Mesenchymal stem cell (in vitro differentiated cells and primary cell): ENCODE measurements at places on chromosomes 6 and 20.
A peak's percentile ranks its signal among the peaks of the same experiment; 100 is the strongest.

DNA sequence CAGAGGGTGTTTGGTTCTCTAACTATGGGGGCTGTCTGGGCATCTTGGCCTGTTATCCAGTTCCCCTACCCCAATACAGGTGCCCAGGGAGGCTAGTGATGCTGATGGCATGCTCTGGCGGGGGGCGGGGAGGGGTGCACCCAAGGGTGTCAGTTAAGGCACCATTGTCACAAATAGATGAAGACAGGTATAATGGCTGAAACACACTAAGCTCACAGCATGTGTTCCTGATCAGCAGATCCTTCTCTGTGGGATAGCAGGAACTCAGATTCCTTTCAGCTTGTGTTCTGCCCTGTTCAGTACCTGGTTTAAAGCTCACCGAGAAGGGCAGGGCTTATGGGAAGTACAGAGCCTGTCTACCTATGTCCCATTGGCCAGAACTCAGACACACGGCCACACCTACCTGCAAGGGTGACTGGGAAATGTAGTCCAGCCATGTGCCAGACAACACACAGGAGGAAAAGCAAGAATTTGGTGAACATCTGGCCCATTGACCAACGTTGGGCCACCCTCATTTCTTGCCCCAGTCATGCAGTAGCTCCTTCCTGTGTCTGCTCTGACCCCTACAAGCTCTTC, 3.4 kb upstream of the RSPO4 start:
- no peak for DNase-seq

DNA sequence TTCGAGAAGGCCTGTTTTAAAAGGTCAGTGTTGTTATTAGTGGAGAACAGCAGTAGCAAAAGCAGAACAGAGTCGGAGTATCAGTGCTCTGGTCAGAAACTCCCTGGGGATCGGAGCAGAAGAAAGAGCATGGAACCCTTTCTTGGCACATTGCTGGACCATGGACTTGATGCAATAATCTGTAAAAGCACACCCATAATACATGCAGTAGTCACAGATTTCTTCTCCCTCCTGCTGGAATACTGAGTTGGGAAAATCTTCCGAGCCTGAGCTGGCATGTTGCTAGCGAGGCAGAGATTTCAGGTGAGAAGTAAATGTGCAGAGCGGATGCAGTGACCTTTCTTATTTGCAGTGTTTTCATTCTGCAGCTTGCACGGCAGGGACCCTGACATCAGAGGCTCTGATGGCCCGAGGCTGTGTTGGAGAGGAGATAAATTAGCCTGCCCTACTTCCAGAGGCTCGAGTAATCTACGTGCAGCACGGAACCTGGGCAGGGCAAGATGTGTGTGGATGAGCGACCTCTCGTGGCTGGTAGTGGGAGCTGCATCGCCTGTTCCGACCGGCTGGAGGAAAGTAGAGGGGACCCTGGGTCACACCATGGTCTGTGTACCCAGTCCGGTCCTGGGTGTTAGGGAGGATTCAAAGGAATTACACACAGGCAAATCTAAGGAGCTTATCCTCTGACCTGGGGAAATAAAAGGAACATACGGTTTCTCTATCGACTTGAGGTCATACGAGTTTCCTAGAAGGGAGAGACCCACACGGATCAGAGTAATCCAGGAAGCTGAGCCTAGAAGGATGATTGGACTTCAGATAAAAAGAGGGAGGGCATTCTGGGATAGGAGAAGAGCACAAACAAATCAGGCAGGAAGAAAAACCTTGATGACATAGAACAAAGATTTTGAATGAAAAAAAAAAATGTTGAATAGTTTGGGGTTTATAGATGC, 137.0 kb upstream of the STMND1 start:
- peak; percentile 78 for DNase-seq

DNA sequence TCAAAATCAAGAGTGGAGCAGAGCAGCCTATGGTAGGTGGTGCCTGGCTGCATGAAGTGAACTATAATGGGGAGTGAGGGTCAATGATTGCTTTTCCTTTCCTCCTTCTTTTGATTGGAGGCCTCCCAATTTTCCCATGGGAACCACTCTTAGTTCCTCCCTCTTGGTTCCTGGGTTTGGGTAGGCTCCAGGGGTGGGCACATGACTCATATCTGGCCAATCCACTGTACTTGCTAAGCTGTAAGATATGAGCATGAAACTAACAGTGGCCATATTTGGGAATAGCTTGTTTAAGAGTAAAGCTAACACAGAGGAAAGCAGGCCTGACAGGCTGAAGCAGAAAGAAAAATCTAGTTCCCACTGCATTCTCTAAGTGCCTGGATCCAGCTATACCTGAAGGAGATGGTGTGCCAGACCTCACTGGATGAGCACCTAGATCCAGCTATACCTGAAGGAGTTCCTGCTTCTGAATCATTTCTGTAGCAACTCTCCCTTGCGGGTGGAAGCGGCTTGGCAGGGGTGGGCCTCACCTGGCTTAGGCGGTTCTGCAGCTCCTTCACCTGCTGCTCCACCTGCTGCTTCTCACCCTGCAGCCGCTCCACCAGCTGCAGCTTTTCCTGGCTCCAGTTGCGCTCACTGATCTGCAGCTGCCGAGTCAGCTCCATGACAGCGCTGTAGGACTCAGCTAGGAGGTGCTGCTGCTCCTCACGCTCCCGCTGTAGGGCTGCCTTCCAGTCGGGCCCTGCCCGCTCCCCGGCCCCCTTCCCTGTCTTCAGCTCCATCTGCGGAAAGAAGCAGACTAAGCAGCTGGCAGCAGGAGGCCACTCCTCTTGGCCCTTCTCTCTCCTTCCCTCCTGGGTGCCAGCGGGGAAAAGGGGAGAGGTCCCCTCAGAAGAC, 29.0 kb upstream of the DSN1 start:
- peak; percentile 52 for DNase-seq

- peak; percentile 30 for DNase-seq
Observed at GRCh38 chr6:85130743-85131142, 319.1 kb upstream of the NT5E start.

DNA sequence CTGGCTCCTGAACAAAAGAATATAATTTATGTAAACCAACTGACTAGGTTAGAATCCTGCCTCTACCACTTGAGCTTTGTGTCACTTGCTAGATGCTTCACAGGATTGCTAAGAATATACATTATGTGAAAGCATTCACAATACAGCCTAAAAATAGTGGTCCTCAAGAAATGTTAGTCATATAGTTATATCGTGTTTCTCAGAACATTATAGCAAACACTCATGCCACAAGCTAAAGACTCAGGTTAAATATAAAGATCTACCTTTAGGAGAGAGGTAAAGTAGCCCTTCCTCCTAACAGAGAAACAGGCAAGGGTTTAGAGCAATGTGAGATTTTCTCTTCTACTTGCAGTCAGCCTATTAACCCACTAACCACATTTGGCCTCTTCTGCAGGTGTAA, 17.8 kb upstream of the ALDH8A1 start:
- DNase-seq = no peak

- peak; percentile 80 for DNase-seq
Observed at GRCh38 chr6:5084781-5085647, at the start of gene PPP1R3G. PPP1R3G (plus strand) TSS chr6:5085341; CDS start chr6:5085486, 145 bp downstream.

- no peak for DNase-seq
Observed at GRCh38 chr20:43431134-43431519, 26.6 kb upstream of the SRSF6 start.
